Activated CD4-positive, alpha-beta memory T cell treated with anti-CD3 and anti-CD28 coated beads for 36 hours (primary cell): ENCODE measurements at places on chromosomes 3 and 15. TPM values are rescaled to one million over a fixed set of nuclear protein-coding genes. Genes with fewer than 3 reads are reported as not detected.

GRCh38 chr15:90929246-90930019 is 2.9 kb downstream of the HDDC3 start:
- DNase-seq = no peak

DNA sequence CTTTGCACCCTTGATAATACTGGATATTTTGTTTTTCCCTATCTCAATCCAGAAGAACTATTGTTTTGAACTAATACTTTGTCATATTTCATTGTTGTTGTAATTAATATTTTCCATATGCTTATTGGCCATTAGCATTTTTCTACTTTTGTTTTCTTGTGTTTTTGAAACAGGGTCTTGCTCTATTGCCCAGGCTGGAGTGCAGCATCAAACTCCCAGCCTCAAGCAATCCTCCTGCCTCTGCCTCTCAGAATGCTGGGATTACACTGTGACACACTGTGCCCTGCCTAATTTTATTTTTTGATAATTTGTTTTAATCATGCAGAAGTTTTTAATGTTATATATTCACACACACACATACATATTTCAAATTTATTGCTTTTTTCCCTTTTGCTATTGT is 3.4 kb upstream of the RPS27L start:
- DNase-seq = no peak

GRCh38 chr3:177379045-177379444 is 181.8 kb upstream of the TBL1XR1 start:
- DNase-seq = no peak

GRCh38 chr3:195063581-195064193 is 207.3 kb downstream of the XXYLT1 start:
- no peak for DNase-seq

DNA sequence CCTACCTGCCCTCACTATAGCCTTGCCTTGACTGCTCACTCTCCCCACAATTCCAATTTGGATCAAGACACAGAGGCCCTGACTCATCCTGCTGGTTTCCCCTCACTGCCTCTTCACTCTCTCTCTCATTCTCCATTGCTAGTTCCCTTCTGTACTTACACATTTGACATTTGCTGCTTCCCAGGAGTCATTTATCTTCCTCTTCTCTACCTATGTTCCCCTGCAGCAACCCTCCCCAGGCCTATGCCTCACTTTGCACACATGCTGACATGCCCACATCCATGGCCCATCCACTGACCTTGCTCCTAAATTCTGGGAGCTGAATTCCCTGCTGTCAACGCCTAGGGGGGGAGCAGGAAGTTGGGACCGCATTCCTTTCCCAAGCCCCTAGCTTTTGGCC is 82.2 kb downstream of the SRGAP3 start:
- DNase-seq = no peak

GRCh38 chr3:55486857-55487380 is at the start of gene WNT5A:
TSS of gene WNT5A (minus strand) at chr3:55487306. CDS start at chr3:55486985, 321 bp downstream.
- no peak for DNase-seq

GRCh38 chr3:130850044-130850797 is 43.7 kb upstream of the ATP2C1 start:
- peak; percentile 76 for DNase-seq

DNA sequence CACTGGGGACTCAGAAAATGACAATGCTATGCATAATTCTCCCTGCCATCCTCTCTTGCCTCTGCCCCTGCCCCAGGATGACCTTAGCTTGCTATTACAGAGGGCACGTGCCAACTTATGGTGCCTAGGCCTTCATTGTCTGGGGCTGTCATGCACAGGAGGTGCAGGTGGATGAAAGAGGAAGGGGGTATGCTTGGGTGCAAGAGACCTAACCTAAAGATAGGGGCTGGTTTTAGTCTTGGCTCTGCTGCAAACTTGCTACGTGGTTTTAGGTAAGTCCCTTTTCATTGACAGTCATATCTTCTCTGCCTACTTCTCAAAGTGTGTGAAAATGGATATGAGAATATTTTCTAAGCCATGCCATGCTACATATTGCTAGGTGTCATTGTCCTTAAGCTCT is 161.3 kb downstream of the EPHB1 start:
- DNase-seq = no peak

DNA sequence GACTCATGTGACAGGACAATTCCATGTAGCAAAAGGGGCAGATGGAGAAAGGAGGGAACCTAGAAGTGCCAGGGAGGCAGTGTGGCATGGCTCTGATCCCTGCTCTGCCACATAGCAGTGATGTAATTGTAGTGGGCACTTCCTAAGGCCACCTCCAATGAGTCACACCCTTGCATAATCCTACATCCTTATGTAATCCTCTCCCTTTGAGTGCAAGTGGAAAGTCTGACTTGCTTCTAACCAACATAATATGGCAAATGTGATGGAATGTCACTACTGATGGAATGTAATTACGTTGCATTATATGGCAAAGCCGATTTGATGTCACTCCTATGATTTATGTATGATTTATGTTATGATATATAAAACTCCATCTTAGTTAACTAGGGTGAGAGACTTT is 72.9 kb upstream of the ATP2C1 start:
- no peak for DNase-seq

DNA sequence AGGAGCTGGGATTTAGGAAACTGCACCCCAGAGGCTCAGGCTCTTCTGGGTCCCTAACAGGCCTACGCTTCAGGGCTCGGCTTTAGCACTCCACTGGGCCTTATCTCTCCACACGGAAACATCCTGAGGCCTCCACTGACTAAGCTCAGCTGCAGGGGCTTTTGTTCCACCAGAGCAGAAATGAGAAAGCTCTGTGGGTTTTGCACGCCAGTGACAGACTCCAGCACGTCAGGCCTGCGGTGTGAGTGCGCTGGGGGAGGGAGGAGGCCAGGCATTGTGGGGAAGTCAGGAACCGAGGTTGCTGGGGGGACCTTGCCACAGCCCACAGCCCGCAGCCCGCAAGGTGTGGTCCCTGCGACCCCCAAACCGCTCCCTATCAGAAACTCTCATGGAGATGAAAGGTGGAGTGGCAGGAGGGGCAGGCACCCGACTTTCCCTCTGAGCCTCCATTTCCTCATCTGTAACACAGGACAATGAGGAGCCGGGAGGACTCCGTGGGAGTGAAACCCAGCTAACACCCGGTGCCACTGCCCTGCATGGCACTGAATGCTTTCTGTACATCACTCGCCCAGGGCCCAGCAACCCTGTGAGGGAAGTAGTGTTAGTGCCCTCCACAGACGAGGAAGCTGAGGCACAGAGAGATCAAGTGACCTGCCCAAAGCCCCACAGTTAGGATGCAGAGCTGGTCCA is 106.5 kb downstream of the TPRA1 start:
- DNase-seq = peak; percentile 86

- DNase-seq = no peak
Observed at GRCh38 chr15:73952913-73953750, 26.9 kb downstream of the LOXL1 start.

- no peak for DNase-seq
Observed at GRCh38 chr15:88529021-88529630, 17.4 kb downstream of the DET1 start.

GRCh38 chr15:34600923-34601322 is 17.5 kb upstream of the GOLGA8B start:
- no peak for DNase-seq

GRCh38 chr15:69939513-69940440 is 157.9 kb downstream of the TLE3 start:
- DNase-seq = no peak

GRCh38 chr3:84965141-84965540 is 6.4 kb downstream of the CADM2 start:
- no peak for DNase-seq

- peak; percentile 88 for DNase-seq
Observed at GRCh38 chr3:141796081-141796888, 33.1 kb downstream of the GRK7 start.

- DNase-seq = no peak
Observed at GRCh38 chr3:127951276-127951675, 36.2 kb downstream of the KBTBD12 start.

GRCh38 chr3:134928392-134928791 is 133.3 kb downstream of the EPHB1 start:
- peak; percentile 28 for DNase-seq

GRCh38 chr3:139185527-139185926 is 140.8 kb upstream of the PRR23C start:
- DNase-seq = no peak

DNA sequence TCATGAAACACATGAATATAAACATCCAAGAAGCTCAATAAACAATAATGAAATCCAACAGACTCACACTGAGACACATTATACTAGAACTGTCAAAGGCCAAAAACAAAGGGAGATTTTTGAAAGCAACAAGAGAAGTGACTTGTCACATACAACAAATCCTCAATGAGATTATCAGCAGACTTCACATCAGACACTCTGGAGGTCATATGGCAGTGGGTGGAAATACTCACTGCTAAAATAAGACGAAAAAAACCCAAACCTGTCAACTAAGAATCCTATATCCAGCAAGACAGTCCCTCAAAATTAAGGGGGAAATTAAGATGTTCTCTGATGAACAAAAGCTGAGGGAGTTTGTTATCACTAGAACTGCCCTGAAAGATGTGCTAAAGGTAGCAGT is 125.4 kb upstream of the MELTF start:
- no peak for DNase-seq

DNA sequence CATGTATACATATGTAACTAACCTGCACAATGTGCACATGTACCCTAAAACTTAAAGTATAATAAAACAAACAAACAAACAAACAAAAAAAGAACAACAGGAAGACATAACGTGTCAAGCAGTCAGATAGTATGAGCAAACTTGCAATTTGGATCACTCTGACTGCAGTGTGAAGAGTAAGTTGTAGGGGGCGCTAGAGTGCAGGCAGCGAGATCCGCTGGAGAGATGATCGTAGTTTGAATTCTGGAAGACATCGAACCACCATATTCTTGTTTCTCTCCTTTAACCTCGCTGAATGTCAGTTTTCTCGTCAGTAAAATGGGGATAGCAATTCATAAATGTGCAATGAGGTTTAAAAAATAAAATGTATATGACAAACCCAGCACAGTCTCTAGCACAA is 165.2 kb upstream of the LMCD1 start:
- no peak for DNase-seq

- no peak for DNase-seq
Observed at GRCh38 chr3:2826453-2826852, 283.7 kb downstream of the IL5RA start.

DNA sequence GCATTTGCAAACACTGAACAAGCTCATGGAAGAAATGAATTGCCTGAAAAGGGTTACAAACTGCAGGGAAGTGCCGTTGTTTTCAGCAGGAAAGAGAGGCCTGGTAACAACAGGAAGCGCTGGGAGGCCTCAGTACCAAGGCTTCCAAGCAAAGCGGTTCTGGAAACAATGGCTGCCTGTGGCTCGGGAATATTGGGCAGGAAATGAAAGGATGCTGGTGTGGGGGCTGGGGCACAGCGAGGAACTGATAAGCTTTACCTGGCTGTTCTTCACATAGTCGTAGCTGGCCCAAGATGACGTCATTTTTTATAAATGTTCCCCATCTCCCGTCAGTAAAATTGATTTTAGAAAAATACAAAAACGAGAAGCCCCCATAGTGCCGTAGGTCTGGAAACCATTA is 55.9 kb downstream of the ARHGAP31 start:
- no peak for DNase-seq

DNA sequence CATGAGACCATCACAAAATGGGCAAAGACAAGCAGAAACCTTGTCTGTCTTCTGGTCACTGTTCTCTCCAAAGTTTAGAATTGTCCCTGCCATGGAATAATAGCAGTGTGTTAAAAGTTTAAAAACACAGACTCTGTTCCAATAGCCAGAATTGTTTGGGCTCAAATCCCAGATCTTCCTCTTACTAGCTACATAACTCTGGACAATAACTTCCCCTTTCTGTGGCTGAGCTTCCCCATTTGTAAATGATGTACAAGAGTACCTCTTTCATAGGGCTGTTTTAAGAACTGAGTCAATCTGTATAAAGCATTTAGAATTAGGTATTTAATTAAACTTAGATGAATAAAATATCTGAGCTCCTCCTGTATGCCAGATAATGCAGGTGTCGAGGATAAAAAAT is 623.0 kb downstream of the NTRK3 start:
- DNase-seq = no peak

DNA sequence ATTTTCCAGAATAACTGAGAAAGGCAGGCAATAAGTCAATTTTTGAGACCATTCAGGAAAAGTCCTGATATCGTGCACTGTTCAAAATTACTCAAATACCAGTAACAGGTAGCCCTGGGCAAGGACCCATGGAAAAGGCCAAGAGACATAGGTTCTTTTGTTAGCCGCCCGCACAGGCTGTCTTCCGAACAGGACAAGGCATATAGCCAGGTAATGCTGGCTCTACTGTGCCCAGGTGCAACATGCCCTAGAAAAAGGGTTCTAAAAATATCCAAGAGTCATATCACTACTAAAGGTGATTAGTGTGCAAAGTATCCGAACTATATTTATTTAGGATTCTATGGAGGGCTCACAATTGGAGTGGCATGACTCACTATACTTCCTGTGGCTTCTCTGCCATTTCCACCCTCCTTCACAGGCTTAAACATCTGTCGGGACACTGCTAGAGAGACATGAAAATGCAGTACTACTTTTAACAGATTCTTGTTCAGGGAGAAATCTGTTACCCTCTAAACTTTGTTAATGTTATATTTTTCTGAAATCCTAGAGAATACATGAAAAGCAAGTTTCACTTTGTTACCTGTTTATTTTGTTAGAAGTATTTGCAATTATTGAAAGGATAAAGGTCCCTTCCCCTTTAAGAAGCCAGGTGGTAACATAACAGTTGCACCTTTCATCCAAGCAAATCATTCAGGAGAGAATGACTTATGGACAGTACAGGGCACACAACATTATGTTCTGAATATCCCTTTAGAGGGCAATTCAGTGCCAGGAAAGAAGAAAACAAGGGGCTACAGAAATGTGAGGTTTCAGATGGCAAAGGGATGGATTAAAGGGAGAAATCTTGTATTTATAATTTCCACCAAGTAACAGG is 293.3 kb upstream of the THBS1 start:
- no peak for DNase-seq

CHRM5 gene
- total RNA-seq = not detected

COL6A5 gene
- not detected for total RNA-seq

CAMKV gene
- 0.43 TPM for total RNA-seq

SEMA5B gene
- not detected for total RNA-seq

BUB1B gene
- 96.1 TPM for total RNA-seq

SPSB4 gene
- not detected for total RNA-seq

FBXL22 gene
- total RNA-seq = 0.48 TPM

ZNF502 gene
- total RNA-seq = 0.69 TPM

MED12L gene
- 1.5 TPM for total RNA-seq
